ENCODE measurements at places on chromosomes 1 and 21. TPM values are rescaled to one million over a fixed set of nuclear protein-coding genes. Genes with fewer than 3 reads are reported as not detected.

DNA sequence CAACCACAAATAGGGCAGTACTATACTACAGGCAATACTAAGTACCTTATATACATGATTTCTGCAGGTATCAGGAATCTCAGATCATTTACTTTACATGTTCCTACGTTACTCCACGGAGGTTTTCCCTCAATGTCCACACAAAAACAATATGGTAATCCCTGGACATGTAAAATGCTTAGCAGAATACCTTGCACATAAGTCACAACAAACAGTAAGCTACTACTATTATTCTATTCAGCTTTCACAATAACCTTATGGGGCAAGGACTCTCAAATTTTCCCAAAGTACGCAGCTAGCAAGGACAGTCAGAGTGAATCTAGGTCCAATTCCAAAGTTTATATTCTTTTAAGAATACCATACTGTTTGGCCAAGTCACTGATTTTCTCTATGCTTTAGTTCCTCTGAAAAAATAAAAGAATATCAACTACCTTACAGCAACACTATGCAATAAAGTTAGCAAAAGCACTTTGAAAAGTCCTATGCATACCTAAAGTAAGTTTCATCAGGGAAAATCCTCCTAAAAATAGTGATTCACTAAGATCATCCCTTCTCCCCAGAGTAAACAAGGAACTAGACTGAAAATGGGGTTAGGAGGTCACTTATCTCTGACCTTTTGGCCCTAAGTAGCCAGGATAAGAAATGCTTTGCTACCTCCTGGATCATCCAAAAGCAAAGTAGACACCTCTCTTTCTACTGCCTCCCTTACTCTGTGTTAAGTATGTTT lies 67.4 kb downstream of the LUZP1 start:
- DNase-seq, result no peak

- DNase-seq, result no peak
Measured at GRCh38 chr1:99482286-99482685, 163.6 kb upstream of the PALMD start.

- DNase-seq, result no peak
Measured at GRCh38 chr1:233638513-233638912, 24.6 kb downstream of the KCNK1 start.

DNA sequence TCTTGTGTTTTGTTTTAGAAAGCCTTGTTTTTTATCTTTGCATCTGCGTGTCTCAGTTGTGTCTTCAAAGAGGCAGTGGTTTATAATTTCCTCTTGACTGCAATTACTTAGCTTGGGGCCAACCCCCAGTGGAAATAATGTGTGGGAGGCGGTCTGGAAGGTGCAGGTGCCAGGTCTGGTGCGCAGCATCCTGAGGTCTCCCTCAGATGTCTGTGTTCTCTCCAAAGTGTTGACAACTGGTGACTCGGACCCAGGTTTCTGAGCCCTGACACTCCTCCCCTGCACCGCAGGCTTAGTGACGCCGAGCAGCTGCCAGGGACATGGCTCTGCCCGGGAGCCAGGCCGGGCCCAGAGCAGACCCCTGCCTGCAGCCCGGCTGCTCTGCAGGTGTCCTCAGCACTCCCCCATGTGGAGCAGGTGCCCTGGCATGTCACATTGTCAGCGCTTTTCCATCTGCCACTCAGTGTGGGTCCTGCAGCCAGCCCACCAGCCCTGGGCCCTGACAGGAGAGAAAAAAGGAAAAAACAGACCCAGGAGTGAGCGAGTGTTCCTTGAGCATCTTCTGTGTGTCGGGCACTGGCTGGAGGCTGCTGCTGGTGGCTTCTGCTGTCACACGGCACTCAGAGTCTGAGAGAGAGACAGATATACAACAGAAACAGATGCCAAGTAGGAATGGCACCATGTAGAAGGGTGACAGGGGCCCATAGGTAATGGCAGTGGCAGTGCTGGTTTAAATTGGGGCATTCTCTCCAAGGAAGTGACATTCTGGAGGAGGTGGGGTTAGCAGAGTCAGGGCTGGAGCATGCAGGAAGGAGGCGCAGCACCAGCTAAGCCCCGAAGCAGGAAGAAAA lies 24.8 kb upstream of the SELENON start:
- DNase-seq, result peak; percentile 94

DNA sequence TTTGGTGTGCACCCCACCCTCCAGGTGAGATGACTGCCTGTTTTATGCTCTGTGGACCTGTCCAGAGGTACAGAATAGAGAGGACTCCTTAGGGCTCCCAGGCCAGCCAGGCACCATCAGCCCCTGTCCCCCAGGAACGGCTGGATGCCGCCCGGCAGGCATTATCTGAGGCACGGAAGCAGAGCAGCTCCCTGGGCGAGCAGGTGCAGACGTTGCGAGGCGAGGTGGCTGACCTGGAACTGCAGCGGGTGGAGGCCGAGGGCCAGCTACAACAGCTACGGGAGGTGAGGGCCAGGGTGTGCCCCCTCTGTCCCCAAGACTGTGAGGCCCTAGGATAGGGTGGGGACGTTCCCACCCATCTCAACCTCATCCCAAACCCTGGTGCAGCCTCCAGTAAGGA lies 10.8 kb downstream of the MFAP2 start:
- no peak for DNase-seq

Gene CELA3B
- total RNA-seq, result not detected

Gene S100A9
- total RNA-seq, result not detected

All from activated CD4-positive, alpha-beta T cell treated with anti-CD3 and anti-CD28 coated beads, Interleukin-2, amount 10 ng/mL, durations not matched to agents 24 days and 14 days (primary cell).